ENCODE measurements at places on chromosomes 12 and 14. TPM values are rescaled to one million over a fixed set of nuclear protein-coding genes. Genes with fewer than 3 reads are reported as not detected.

Gene CBLN3
- polyA plus RNA-seq = 29.1 TPM

Gene GPD1
- polyA plus RNA-seq = 1.1 TPM

Gene CCND2
- 20.7 TPM for polyA plus RNA-seq

Gene RAB15
- 0.19 TPM for polyA plus RNA-seq

Gene OR2AP1
- not detected for polyA plus RNA-seq

Gene C1QL4
- polyA plus RNA-seq = not detected

Gene BTG1
- 382 TPM for polyA plus RNA-seq

Gene TBX3
- polyA plus RNA-seq = not detected

Gene CCDC197
- polyA plus RNA-seq = not detected

Gene CMKLR1
- polyA plus RNA-seq = 0.06 TPM

Gene KRT8
- 0.23 TPM for polyA plus RNA-seq

Data from B cell (primary cell).